ENCODE measurements at places on chromosomes 6 and 20.

GRCh38 chr6:13296536-13296997 lies 31.8 kb downstream of the TBC1D7 start:
- no peak for DNase-seq

- no peak for DNase-seq
Measured at GRCh38 chr6:159126590-159126989, 42.6 kb upstream of the FNDC1 start.

DNA sequence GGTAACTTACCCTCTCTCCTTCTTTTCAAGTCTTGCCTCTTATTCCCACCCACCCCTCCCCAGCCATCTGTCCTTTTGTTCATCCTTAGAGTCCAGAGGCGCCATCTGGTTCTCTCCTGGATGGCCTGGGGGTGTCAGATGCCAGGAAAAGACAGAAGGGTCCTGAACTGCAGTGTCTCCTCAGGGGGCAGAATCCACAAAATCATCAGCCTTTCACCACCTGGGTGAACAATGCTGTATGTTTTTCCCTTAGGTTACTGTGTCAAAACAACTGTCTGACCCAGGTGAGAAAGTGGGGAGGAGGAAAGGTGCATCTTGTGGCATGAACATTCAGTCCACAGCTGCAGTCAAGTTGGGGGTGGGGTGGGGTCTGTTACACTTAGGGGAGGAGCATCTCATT lies 47.9 kb upstream of the FYN start:
- DNase-seq = no peak

DNA sequence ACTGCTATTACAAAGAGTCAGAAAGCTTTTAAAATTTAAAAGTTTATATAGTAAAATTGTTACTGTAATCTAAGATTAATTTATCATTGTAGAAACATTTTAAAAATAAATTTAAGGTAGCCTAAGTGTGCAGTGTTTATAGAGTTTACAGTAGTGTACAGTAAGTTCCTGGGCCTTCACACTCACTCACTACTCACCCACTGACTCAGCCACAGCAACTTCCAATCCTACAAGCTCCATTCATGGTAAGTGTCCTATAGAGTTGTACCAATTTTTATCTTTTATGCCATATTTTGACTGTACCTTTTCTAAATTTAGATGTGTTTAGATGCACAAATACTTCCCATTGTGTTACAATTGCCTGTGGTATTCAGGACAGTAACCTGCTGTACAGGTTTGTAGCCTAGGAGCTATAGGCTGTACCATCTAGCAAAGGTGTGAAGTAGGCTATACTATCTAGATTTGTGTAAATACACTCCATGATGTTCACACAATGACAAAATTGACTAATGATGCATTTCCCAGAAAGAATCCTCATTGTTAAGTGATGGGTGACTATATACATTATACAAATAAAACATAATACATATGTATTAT lies 10.2 kb upstream of the TMEM170B start:
- no peak for DNase-seq

DNA sequence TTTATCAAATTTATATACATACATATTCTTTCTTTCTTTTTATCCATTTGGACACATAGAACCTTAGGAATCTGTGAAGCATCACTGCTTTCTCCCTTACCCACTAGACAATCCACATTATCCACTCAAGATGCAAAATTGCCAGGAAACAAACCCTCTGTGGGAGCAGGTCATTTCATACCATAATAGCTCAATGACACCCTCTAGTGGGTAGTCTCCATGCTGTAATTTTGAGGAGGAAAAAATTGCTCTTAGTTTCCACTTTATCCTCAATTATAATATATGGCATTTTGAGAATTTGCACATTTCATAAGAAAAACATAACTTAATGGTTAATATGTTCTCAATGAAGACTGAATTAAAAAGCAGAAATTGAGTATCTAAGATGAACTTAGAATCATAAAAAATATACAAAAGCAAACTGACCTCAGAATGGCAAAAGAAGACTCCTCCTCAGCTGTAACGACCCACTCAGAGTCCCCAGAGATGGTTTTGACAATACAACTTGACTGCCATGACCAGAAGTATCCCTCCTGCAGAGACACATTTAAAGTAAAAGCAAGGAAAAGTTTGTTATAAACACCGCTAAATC lies 164.1 kb downstream of the FRK start:
- peak; percentile 57 for DNase-seq

DNA sequence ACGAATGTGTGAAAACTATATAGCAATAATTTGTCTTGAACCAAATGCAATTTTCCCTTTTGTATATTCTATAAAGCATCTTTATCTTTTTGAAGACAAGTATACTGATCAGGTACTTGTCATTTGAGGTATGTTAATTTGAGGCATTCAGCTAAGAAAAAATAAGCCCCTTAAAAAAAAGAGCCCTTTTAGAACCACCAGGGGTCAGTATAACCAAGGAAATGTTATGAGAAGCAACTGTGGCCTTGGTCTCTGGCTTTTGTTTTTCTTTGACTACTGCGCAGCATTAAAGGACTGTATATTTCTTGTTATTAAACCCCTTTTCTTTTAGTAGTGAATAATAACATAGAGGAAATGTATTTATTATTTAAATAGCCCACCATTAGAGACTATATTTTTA lies 43.1 kb downstream of the CD109 start:
- peak; percentile 89 for DNase-seq

DNA sequence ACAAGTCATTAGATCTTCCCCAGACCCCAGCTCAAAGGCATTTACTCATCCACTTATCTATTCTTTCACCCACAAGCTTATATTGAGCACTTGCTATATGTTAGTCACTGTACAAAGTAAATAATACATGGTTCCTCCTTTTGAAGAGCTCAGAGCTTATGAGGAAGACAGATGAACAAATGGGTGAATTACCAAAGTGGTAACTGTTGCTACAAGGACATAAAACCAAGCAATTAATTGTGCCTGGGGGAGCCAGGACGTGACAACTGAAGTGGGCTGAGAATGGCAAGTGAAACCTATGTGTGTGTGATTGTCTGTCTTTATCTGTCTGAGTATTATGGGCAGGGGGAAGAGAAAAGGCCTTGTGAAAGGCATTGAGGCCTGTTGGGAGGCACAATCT lies 45.6 kb upstream of the AKIRIN2 start:
- DNase-seq = no peak

DNA sequence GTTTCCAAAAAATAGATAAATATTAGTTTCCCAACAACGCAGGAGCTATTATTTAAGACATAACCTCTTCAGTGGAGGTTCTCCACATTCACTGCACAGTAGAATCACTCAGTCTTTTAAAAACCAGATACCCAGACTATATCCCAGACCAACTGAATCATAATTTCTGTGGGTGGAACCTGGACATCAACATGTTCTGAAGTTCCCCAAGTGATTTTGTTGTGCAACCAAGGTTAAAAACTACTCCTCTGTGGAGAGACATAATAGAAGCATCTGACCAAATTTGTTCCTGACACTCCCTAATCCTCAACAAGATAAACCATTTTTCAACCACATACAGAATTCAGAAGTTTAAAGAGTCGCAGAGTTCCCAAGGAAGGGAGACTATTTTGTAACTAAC lies 42.3 kb downstream of the STK38 start:
- DNase-seq = peak; percentile 56

DNA sequence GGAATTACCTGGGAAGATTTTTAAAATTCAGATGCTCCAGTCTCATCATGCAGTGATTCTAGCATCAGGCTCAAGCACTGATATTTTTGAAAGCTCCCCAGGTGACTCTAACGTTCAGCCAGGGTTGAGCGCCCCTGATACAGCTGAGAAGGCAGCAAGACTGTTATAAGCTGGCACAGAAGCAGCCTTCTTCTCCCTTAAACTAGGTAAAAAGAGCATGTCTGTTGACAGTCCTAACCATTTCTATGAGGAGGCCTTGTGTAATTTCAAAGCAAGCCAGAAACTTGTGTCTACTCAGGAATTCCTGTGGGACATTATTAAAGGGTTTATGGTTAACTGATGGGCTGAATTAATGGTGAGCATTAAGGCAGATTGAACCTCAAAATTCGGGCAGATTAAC lies 141.9 kb downstream of the PDE7B start:
- no peak for DNase-seq

DNA sequence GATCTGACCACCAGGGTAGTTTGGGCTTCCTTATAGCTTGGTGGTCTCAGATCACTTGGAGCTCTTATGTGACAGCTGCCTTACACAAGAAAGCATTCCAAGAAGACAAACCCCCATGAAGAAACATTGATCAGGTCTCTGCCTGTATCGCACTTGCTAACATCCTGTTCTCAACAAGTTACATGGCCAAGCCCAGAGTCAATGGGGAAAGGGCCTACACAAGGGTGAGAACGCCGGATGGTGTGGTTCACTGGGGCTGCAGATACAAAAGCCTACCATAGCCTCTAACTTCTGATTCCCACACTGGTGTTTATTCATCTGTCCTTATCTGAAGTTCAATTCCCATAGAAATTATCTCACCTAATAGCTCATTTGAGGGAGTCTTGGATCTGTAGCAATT lies 235.5 kb downstream of the SYNDIG1 start:
- DNase-seq = no peak

- no peak for DNase-seq
Measured at GRCh38 chr6:5996714-5997419, 9.9 kb downstream of the NRN1 start.

GRCh38 chr20:41347523-41348429 lies 7.2 kb downstream of the LPIN3 start:
- peak; percentile 33 for DNase-seq

DNA sequence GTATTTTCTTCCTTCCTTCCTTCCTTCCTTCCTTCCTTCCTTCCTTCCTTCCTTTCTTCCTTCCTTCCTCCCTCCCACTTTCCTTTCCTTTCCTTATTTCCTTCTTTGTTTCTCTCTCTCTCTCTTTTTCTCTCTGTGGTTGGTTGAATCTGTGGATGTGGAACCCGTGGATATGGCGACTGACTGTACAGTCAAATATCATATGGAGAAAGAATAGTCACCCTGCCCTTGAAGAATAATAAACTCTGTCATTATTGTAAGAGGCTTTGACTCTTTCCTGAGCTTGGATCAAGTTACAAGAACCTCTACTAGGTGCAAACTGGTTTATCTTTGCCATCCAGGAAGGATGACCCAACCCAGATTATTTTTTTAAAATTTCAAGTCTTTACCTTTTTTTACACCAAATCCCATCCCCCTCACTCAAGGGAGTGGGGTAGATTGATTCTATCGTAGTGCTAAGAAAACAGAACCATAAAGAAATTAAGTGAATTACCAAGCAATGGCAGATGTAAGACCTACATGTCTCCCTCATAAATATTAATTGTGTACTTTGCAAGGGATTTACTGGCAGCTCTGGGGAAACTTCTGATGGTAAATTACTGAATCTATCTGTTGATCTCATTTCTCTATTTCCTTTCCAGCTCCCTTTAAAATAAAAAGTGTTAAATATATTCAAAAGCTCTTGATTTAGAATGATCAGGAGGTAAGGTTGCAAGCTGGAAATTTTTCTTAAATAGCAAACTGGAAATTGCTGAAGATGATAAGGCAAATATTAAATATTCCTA lies 667.5 kb downstream of the UTRN start:
- no peak for DNase-seq

DNA sequence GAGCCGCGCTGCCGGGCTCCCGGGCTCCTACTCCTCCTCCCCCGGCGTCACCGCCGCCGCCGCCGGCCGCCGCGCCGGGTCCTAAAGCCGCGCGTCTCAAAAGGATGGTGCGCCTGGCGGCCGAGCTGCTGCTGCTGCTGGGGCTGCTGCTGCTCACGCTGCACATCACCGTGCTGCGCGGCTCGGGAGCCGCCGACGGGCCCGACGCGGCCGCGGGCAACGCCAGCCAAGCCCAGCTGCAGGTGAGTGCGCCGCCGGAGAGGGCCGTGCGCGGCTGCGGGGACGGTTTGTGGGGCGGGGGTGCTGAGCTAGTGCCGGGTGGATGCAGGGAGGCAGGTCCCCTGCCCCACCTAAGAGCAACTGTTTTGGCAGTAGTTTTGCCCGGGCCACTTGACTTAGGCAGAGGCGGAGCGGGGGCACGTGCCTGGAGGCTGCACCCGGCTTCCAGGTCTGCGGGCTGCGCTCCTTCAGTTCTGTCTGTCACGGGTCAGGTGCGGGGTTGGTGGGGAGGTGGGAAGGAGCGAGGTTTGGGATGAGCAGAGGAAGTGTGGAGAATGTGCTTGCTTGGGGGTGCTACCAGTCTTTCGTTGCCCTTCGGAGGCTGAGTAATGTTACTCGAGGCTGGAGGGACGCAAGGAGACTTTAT lies 722 bp downstream of the ISM1 start:
- peak; percentile 65 for DNase-seq

DNA sequence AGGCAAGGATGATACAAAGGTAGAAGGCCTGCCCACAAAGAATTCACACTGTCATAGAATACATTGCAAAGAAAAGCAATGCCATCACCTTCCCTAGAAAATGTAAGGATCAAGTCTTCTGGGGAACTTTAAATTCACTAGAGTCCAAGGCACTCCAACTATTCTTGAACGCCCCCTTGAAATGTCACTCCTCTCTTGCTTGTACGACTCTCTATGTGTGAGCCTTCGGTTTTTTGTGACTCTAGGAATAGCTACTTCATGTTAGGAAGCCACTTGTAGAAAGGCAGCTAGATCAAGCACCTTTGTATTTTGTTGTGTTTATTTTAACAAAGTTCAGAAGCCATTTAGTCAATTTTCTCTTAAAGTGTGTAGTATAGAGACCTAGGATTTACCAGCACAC lies 159.2 kb upstream of the ARID1B start:
- no peak for DNase-seq

- peak; percentile 68 for DNase-seq
Measured at GRCh38 chr20:25310921-25311728, 63.2 kb downstream of the PYGB start.

- DNase-seq = no peak
Measured at GRCh38 chr6:65126667-65127066, 580.4 kb downstream of the EYS start.

DNA sequence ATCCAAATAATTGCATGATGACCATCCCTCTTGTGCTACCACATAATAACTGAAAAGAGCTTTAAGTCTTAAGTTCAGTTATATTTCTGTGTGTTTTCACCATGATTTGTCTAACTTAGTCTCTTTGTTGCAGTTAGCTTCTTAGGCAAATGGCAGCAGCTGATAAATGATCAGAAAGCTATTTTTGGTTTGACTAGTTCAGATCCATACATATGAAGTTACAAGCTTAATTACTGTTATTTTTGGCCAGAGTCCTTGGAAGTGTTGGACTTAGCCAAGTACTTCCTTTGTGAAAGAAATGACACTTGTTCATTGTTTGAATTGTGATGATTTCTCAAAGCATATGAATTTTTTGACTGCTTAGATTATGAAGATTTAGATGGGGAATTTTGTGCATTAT lies 54.2 kb downstream of the HIVEP1 start:
- peak; percentile 21 for DNase-seq

- DNase-seq = no peak
Measured at GRCh38 chr6:155182103-155182502, 81.7 kb upstream of the CLDN20 start.
